Mammary epithelial cell (primary cell): ENCODE measurements at places on chromosomes 6 and 20.

GRCh38 chr6:37288247-37288646, 30.3 kb upstream of the TMEM217 start:
- DNase-seq: no peak

GRCh38 chr20:63974402-63975200, 4.8 kb downstream of the SAMD10 start:
- no peak for DNase-seq

DNA sequence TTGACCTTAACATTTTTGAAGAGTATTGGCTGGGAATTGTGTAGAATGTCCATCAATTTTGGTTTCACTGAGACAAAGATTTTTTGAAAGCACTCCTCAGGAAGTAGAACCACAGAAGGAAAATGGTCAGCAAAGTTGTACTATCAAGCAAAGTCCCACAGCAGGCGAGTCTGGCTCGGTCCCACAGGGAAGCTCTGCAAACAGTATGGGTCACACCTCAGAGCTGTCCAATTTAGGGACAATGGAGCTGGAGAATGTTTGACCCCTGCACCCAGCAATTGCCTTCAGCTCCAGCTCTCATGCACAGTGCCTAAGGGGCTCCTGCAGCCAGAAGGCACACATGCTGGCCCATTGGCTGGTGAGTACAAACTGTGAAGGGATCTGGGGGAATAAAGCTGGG, 147.0 kb downstream of the MAFB start:
- DNase-seq: no peak

- peak; percentile 8 for DNase-seq
These were observed 793 bp upstream of the HDAC2 start for GRCh38 chr6:113971741-113972140.

GRCh38 chr6:25370178-25371036, 91.2 kb downstream of the CARMIL1 start:
- no peak for DNase-seq

DNA sequence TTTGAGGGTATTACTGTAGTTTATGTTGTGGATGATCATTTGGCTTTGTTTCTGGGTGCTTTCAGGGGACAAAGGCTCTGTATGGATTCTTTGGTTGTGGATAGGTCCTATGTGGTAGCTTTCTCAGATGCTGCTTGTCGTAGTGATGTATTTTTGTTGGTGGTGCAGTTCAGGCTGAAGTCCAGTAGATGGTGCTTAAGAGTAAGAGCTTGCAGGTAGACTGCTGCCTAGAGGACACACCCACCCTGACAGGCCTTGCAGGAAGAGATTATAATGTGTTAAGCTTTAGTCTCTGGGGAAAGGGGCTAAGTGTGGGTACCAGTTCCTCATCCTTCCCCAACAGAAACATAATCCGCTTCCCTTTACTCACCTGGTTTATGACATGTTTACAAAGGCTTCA, 62.6 kb upstream of the ADGRB3 start:
- peak; percentile 1 for DNase-seq

DNA sequence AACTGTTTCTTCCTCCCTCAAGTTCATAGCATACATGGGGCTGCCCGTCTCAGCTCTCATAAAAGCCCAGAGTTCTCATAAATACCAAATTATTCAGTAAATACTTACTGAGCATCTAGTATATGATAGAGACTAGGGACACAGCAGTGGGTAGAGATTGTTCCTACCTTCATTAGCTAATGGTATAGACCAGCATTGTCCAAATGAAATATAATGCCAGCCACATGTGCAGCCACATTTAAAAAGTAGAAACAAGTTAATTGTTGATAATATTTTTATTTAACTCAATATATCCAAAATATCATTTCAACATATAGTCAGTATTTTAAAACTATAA, 1.2 kb downstream of the TTLL9 start:
- DNase-seq: no peak

DNA sequence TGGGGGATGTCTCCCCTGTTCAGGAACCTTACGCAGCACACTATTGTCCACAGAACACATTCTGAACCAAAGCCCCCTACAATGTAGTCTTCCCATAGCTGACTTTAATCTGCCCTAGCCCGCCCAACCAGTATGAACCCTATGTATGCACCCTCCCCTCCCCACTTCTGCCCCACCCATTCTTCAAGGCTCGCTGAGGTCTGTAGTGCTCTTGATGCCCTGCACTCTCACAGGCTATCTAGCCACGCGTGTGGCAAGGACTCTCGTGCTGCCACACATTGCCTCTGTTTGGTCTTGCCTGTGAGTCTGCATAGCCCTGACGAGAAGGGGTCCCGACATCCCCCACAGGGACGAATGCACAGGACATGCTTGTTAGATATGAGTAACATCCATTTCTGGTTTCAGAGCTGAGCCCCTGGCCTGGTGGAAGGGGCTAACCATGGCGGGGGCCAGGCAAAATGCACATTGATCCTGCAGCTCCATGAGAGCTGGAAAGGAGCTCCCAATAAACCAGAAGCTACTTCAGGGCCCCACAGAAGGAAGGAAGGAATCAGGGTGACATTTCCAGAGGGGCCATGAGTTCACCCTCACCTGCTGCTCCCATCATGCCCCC, 22.6 kb downstream of the MOCS1 start:
- no peak for DNase-seq

GRCh38 chr6:131205481-131206244, 70.4 kb downstream of the AKAP7 start:
- no peak for DNase-seq

DNA sequence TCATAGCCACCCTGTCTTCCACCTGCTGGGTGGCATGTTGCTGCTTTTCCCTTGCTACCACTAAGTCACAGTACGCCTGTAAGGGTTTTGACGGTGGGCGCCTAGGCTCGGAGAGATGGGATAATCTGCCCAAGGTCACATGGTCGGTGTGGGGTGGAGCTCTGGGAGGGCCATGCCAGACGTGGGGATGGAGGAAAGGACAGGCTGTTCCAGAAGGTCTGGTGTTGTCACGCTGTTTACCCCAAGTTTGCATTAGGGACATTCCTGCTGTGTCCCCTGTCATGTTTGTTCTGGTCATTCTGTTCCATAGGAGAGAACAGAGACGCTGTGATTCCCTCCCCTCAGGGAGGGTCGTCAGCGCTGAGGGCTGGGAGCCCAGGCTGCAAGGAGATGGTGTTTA, 16.1 kb downstream of the IP6K3 start:
- DNase-seq: no peak

DNA sequence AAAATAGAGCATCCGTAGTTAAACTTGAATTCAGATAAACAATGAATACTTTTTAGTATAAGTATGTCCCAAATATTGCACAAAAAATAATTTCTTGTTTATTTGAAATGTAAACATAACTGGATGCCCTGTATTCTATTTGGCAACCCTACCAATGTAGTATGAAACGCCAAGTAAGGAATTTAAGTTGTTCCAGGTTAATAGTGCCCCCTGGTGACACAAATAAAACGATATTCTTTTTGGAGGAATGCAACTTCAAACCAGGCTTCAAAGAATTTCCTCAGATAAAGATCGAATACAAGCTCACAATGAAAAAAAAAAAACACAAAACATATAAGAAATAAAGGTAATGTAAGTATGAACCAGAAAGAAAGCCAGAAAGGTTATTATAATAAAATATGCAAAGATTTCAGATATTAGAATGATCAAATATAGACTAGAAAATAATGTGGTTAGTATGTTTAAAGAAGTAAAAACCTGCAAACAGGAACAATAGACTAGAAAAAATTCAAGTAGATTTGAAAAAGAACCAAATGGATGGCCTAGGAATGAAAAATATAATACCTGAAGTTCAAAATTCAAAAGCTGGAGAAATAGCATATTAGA, 18.4 kb upstream of the AKAP7 start:
- peak; percentile 37 for DNase-seq

DNA sequence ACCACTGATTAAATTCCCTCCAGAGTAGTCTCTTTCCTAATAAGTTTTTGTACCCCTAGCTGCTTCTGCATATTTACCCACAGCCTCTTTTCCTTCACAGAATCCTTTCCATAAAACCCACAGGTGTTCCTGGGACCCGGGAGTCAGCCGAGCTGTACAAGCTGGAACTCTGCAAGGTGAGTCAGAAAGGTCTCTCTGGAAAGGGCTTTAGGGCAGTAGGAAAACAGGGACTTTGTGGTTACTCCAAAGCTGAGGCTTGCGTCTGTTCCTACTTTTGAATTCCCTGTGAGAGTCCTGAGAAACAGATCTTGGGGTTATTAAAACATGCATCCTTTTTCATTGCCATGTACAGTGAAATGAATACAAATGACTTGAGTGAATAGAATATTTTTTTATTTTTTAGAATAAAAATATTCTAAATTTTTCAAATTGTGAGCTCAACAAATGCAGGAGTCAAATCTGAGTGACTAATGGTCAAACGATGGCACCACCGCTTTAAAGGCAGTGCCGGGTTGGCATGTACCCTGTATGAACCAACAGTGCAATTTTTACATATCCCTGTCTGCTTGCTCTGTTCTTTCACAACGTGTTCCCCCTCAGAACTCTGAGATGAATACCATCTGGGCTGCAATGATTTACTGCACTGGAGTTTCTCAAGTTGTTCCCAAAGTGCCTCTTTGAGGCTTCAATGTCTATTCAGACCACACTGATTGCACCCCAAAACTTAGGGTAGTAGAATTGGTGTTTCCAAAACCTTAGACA, 78.4 kb downstream of the GFRAL start:
- DNase-seq: no peak

GRCh38 chr6:168139121-168139520, 60.1 kb upstream of the FRMD1 start:
- DNase-seq: no peak

DNA sequence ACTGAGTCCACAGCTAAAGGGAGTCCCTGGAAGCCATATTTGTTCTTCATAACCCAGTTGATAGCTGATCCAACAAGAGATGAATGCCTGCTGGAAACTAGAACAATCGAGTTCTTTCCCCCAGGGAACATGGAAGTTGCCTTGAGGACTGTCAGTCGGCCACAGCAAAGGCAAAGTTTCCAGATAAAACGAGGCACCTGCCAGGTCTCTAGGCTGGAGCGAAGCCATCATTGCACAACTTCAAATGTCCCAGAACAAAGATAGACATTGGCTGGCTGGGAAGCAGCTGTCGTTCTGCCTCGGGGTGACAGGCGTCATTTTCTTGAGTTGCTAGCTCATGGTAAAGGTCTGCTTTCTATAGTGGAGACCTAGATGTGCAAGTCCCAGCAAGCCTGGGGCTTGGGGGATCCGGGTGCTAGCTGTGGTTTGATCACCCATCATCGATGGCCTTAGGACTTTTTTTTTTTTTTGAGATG, 184.4 kb upstream of the ZNF217 start:
- DNase-seq: no peak

GRCh38 chr6:48490658-48491057, 379.7 kb upstream of the PTCHD4 start:
- DNase-seq: no peak

DNA sequence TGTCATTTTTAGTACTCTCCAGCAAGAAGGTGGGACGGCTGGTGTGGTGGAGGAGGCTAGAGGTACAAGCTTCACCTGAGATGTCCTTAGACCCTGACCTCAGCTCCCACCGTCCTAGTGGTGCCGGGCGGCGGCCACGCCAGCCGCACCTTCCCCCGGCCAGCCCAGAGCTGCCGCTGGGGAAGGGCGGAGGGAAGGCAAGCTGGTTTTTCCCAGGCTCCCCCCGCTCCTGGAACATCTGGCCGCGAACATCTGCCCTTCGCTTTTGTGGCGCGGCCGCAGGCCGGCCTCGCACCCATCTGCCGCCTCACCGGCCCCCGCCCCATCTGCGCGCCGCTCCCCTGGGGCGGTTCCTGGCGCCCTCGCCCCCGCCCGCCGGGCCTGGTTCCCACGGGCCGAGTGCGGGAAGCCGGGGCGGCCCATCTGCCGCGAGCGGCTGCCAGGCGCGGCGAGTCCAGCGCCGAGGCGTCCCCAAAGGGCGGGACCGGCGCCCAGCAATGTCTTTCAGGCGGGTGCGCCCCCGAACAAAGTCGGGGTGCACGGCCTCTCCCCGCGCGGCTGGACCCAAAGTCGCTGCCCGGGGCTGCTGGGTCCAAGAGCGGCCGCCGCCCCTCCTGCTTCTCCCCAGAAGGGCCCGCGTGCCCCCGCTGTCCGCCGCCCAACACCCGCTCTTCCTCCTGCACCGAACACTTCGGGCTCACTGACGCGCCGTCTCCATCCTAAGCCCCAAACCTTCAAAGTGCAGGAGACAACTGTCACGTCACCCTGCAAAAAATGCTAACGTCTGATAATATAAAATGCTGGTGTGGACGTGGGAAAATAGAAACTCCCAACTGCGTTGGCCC, 17.3 kb upstream of the ID1 start:
- DNase-seq: peak; percentile 16

- DNase-seq: no peak
These were observed 85.1 kb upstream of the NFATC2 start for GRCh38 chr20:51627586-51627985.

DNA sequence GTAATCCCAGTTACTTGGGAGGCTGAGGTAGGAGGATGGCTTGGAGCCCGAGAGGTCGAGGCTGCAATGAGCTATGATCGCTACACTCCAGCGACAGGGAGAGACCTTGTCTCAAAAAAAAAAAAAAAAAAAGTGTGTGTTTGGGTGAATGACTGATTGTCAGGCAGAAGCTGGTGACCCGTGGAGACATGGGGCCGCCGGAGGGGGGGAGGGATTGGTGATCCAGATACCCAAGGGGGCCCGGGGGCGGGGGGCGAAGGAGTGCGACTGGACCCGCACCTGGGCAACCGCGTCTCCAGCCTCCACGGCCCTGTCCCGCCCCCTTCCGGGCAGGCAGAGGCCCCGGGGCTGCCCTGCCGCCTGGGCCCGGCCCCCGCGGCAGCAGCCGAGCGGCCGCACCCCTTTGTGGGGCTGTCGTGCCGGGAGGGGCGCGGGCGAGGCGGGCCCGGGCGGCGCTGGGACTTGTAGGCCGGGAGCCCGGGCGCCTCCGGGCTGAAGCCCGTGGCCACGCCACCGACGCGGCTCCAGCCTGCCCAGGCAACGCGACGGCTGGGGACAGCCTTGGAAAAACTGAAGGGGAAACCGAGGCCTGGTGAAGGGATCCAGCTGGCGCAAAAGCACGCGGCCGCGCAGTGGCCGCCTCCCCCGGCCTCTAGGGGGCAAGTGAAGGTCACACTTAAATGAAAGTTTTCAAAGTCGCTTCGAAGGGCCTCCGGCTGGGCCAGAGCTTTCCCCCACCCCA, 2.1 kb upstream of the RBM38 start:
- DNase-seq: peak; percentile 58

DNA sequence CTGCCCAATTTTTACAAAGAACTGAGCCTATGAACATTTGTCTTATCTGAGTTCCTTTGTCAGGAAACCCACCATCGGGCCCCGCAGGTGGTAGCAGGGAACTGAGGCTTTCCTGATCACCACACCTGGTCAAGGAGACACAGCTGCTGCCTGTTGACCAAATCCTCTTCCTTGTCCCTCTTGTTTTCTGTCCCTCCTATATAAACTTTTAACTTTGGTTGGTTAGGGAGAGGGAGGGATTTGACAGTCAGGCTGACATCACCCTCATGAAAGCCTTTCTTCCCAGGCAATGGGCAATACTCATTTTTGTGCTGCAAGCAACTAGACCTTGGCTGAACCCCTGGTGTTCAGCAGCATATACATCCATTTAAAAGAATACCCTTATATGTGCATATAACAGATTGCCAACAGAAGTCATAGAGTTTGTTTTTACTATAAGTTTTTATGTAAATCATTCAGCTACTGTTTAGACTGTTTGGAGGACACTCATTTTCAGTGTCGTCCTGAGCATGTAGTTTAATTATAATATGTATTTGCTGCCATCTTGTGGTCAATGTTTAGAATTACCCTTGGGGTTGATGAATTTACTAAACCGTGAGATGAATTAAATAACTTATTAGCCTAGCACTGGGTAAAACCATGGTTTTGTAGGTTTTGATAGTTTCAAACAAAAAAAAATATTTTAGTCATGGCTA, 17.0 kb downstream of the CRISP1 start:
- peak; percentile 20 for DNase-seq
